ENCODE measurements at places on chromosomes 3 and 15. TPM values are rescaled to one million over a fixed set of nuclear protein-coding genes. Genes with fewer than 3 reads are reported as not detected.

The GRM7 gene
- not detected for total RNA-seq

The CLSTN2 gene
- 5.9 TPM for total RNA-seq

The ALS2CL gene
- total RNA-seq: 0.30 TPM

The ALDH1A2 gene
- 0.30 TPM for total RNA-seq

The SNX22 gene
- total RNA-seq: 0.28 TPM

The HCN4 gene
- total RNA-seq: not detected

The ADAMTS9 gene
- total RNA-seq: 6.5 TPM

The FRMD4B gene
- total RNA-seq: under 0.01 TPM

The ANKRD63 gene
- total RNA-seq: not detected

The WDR72 gene
- total RNA-seq: not detected

The SAXO2 gene
- total RNA-seq: 1.2 TPM

The RHOV gene
- total RNA-seq: under 0.01 TPM

The ISL2 gene
- total RNA-seq: 1.8 TPM

The CYP1A2 gene
- total RNA-seq: not detected

The EOMES gene
- not detected for total RNA-seq

The SOX2 gene
- not detected for total RNA-seq

The MITF gene
- total RNA-seq: 3.6 TPM

The FETUB gene
- not detected for total RNA-seq
